ENCODE measurements at places on chromosomes 3 and 15. TPM values are rescaled to one million over a fixed set of nuclear protein-coding genes. Genes with fewer than 3 reads are reported as not detected.

TGM4 gene
- total RNA-seq, result not detected

KIF7 gene
- 9.2 TPM for total RNA-seq

WDR48 gene
- total RNA-seq, result 49.1 TPM

DNAH12 gene
- 0.80 TPM for total RNA-seq

SKOR1 gene
- total RNA-seq, result 1.3 TPM

ASB14 gene
- not detected for total RNA-seq

SLC35A5 gene
- total RNA-seq, result 42.8 TPM

TGM5 gene
- total RNA-seq, result not detected

CYP11A1 gene
- total RNA-seq, result 4.3 TPM

ZDHHC19 gene
- not detected for total RNA-seq

SV2B gene
- 19.1 TPM for total RNA-seq

SNTN gene
- total RNA-seq, result not detected

SCN11A gene
- total RNA-seq, result 0.71 TPM

PDCD7 gene
- total RNA-seq, result 29.6 TPM

GRK7 gene
- total RNA-seq, result not detected

COMMD4 gene
- total RNA-seq, result 36.8 TPM

CKMT1A gene
- 0.36 TPM for total RNA-seq

BSN gene
- 0.62 TPM for total RNA-seq

SERPINI2 gene
- total RNA-seq, result not detected

LHFPL4 gene
- not detected for total RNA-seq

C3orf20 gene
- 0.18 TPM for total RNA-seq

CSPG5 gene
- total RNA-seq, result 0.67 TPM

LDHAL6B gene
- not detected for total RNA-seq

SENP2 gene
- 56.4 TPM for total RNA-seq

BCHE gene
- 2.6 TPM for total RNA-seq

CAPN3 gene
- 21.9 TPM for total RNA-seq

GOLGA6L7 gene
- not detected for total RNA-seq

SEMA6D gene
- total RNA-seq, result 42.8 TPM

SLC24A5 gene
- total RNA-seq, result 0.89 TPM

THRB gene
- total RNA-seq, result 13.2 TPM

ST8SIA2 gene
- not detected for total RNA-seq

SCAMP5 gene
- total RNA-seq, result 7.6 TPM

B3GALNT1 gene
- 9.7 TPM for total RNA-seq

SI gene
- not detected for total RNA-seq

DUOXA1 gene
- total RNA-seq, result 5.9 TPM

FBXO45 gene
- 8.7 TPM for total RNA-seq

TMEM158 gene
- total RNA-seq, result 6.5 TPM

SCAANT1 gene
- total RNA-seq, result not detected

ALPK3 gene
- 7.2 TPM for total RNA-seq

SAMMSON gene
- 3.4 TPM for total RNA-seq

IMPG2 gene
- 0.22 TPM for total RNA-seq

TRANK1 gene
- total RNA-seq, result 22.1 TPM

SLC28A1 gene
- total RNA-seq, result 0.45 TPM

SCG3 gene
- 0.13 TPM for total RNA-seq

GPR171 gene
- total RNA-seq, result 1.6 TPM

SCN5A gene
- 2.7 TPM for total RNA-seq

GALNT15 gene
- total RNA-seq, result 54.4 TPM

FOXL2NB gene
- total RNA-seq, result not detected

MST1R gene
- 2.7 TPM for total RNA-seq

GOLGA8O gene
- total RNA-seq, result 9.9 TPM

LRRC3B gene
- total RNA-seq, result 0.45 TPM

OR5K2 gene
- total RNA-seq, result not detected

CHRM5 gene
- total RNA-seq, result 0.18 TPM
